Smooth muscle cell of the umbilical artery (primary cell): ENCODE measurements at places on chromosomes 6 and 20. TPM values are rescaled to one million over a fixed set of nuclear protein-coding genes. Genes with fewer than 3 reads are reported as not detected.

MUC21 gene
- not detected in 2 replicates for total RNA-seq

C20orf204 gene
- total RNA-seq = 0.88 and 0.89 TPM in 2 replicates

IP6K3 gene
- 1.1 and 5.9 TPM in 2 replicates for total RNA-seq

RAET1L gene
- not detected in 2 replicates for total RNA-seq

MEI4 gene
- not detected in 2 replicates for total RNA-seq

KCNK17 gene
- not detected in 2 replicates for total RNA-seq

KCNG1 gene
- total RNA-seq = 108 and 313 TPM in 2 replicates

KIF13A gene
- total RNA-seq = 43.1 and 61.7 TPM in 2 replicates

C6orf141 gene
- 0.59 and 0.69 TPM in 2 replicates for total RNA-seq

HLA-F gene
- 4.4 and 8.0 TPM in 2 replicates for total RNA-seq

CLPSL1 gene
- not detected in 2 replicates for total RNA-seq

FOXS1 gene
- total RNA-seq = 1.1 and 1.2 TPM in 2 replicates

SIRPA gene
- total RNA-seq = 12.9 and 16.9 TPM in 2 replicates

SLC13A3 gene
- total RNA-seq = 1.5 and 3.9 TPM in 2 replicates

ZFP64 gene
- 23.8 and 47.2 TPM in 2 replicates for total RNA-seq

OXT gene
- total RNA-seq = not detected in 2 replicates

PI16 gene
- total RNA-seq = 0.23 and 0.59 TPM in 2 replicates

HSF2 gene
- total RNA-seq = 22.1 and 23.5 TPM in 2 replicates

BANF2 gene
- not detected in 2 replicates for total RNA-seq

WFDC5 gene
- not detected in 2 replicates for total RNA-seq

FOXP4 gene
- 3.0 and 7.2 TPM in 2 replicates for total RNA-seq

GATA5 gene
- total RNA-seq = not detected in 2 replicates

PHACTR3 gene
- total RNA-seq = not detected in 2 replicates

SRPK1 gene
- total RNA-seq = 59.1 and 107 TPM in 2 replicates

PLEKHG1 gene
- total RNA-seq = 0.30 and 0.55 TPM in 2 replicates

TGM3 gene
- total RNA-seq = not detected in 2 replicates

NHSL1 gene
- 7.4 and 12.1 TPM in 2 replicates for total RNA-seq

SYCP2 gene
- total RNA-seq = 0.32 and 1.2 TPM in 2 replicates

SRC gene
- total RNA-seq = 18.7 and 40.4 TPM in 2 replicates

HTR1B gene
- under 0.01 and 2.7 TPM in 2 replicates for total RNA-seq

ULBP2 gene
- 12.4 and 13.7 TPM in 2 replicates for total RNA-seq

EPB41L1 gene
- total RNA-seq = 26.7 and 39.8 TPM in 2 replicates

B4GALT5 gene
- 66.3 and 78.1 TPM in 2 replicates for total RNA-seq

TSHZ2 gene
- 0.65 TPM in 1 of 2 replicates, not detected in the other for total RNA-seq

PAK5 gene
- not detected in 2 replicates for total RNA-seq

LPA gene
- total RNA-seq = not detected in 2 replicates

SLC22A3 gene
- 142 and 243 TPM in 2 replicates for total RNA-seq

TFAP2D gene
- total RNA-seq = not detected in 2 replicates

C6orf118 gene
- not detected in 2 replicates for total RNA-seq

CRISP3 gene
- not detected in 2 replicates for total RNA-seq

OR2H2 gene
- total RNA-seq = not detected in 2 replicates

SPDEF gene
- not detected in 2 replicates for total RNA-seq

LRRC1 gene
- 11.9 and 15.7 TPM in 2 replicates for total RNA-seq

C4A gene
- total RNA-seq = 4.2 and 4.3 TPM in 2 replicates

ARG1 gene
- total RNA-seq = not detected in 2 replicates

SERPINB1 gene
- 4.8 and 10.9 TPM in 2 replicates for total RNA-seq

OR12D3 gene
- not detected in 2 replicates for total RNA-seq

FRK gene
- 0.09 and 0.30 TPM in 2 replicates for total RNA-seq

DEFB127 gene
- not detected in 2 replicates for total RNA-seq

ELOVL2 gene
- total RNA-seq = 0.65 and 0.89 TPM in 2 replicates

GABRR1 gene
- total RNA-seq = not detected in 2 replicates

TPD52L1 gene
- 30.3 and 64.7 TPM in 2 replicates for total RNA-seq

MYT1 gene
- total RNA-seq = not detected in 2 replicates

SMIM29 gene
- 28.6 and 36.2 TPM in 2 replicates for total RNA-seq

SYNGAP1 gene
- total RNA-seq = 3.9 and 10.1 TPM in 2 replicates
